Esophagus squamous epithelium (tissue), 5 donors: ENCODE measurements at places on chromosomes 5 and 9.
A peak's percentile ranks its signal among the peaks of the same experiment; 100 is the strongest.

DNA sequence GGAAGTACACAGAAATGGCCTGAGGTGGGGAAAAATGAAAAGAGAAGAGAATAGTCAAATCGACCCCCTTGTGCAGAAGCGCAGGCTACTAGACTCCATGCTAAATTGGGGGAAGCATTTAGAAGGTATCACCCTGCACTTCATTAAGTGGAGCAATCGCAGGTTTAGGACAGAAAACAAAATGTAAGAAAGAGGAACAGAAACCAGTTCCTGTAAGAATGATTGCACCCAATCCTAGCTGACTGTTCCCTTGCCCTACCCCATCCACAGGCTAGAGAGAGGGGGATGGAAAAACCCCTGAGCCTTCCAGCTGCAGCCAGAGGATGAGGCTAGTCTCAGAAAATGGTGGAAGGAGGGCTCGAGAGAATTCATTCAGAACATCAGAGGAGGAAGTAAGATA, 23.9 kb upstream of the PPP1R2B start:
- DNase-seq, result no peak

- DNase-seq, result no peak
These were observed 15.1 kb downstream of the ROPN1L start for GRCh38 chr5:10456583-10457420.

GRCh38 chr9:112184946-112185345, 9.8 kb upstream of the SUSD1 start:
- no peak for DNase-seq

- DNase-seq, result no peak
These were observed 17.4 kb upstream of the TNFAIP8 start for GRCh38 chr5:119338326-119338946.

DNA sequence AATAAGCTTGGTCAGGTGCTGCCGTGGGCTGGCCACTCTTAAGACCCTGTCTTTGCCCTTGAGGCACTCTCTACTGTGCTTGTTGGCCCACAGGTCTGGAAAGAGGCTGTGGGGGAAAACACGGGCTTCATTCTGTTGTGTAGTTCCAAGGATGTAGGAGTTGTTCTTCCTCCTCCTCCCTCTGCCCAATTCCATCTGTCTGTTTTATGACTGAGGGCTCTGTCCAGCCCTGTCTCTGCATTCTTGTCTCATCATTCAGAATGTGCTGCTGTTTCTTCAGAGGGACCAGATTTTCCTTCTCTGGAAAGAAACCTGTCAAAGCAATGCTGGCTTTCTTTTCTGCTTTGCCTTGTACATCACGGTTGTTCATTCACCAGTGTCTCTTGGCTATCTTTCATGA, 84.1 kb downstream of the MAP1B start:
- DNase-seq, result no peak

DNA sequence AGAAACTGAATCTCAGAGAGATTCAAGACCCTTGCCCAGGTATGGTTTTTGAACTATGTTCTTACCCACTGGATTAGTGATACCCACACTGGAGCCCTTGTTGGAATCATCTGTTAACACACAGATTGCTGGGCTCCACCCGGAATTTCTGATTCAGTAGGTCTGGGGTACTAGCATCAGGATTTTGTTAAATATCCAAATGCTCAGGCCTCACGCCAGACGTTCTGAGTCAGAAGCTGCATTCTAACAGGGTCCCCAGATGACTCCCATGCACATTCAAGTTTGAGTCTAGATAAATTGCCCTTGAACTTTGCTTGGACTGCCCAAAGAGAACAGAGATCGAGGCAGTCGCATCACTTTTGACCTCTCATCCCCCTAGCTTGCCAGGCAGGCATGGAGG, 182.0 kb upstream of the WWC1 start:
- DNase-seq, result no peak

GRCh38 chr9:14180093-14180959, 133.6 kb downstream of the NFIB start:
- DNase-seq, result no peak

GRCh38 chr5:177186645-177187044, 53.1 kb downstream of the NSD1 start:
- no peak for DNase-seq

DNA sequence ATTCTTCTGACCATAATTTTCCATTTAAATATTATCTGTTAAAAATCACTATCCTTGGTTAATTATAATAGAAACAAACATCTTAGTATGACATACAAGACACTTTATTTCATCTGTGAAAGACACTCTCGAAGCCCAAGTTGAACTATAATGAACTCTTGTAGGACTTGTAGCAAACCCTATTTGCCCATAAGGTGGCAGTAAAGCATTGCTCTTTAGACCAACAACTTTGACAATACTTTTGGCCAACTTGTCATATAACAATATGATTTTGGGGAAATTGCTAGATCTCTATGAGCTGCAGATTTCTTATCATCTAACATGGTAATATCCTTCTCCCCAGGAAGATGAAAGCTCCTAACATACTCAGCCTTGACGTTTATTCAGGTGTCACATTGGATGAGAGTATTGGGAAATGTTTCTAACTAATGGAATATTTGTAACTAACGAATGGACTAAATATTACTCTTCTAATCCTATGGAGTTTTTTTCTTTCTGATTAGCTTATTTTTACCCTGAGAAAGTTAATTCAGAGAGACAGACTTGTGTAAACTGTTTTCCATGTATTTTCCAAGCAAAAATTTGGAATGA, 11.0 kb downstream of the SPINK14 start:
- no peak for DNase-seq

DNA sequence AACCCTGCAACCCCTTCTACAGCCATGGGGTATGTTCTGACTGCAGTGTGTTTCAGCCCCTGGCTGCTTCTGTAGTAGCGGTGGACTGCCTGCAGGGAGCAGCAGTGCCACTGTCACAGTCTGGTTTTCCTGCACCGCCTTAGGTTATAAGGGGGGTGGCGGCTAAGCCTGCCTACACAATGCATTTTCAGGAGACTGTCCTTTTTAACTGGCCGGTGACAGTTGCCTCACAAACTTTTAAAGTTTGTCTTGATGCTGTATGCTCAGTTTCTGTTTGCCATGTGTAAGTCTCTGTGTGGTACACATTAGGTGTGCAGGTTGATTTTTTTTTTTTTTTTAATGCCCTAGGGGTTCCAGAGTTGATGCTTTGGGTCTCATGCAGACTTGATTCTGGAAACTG, 53.0 kb downstream of the NUP214 start:
- peak; percentile 7 for DNase-seq

- no peak for DNase-seq
These were observed 624.4 kb upstream of the C9orf72 start for GRCh38 chr9:28197653-28198052.

DNA sequence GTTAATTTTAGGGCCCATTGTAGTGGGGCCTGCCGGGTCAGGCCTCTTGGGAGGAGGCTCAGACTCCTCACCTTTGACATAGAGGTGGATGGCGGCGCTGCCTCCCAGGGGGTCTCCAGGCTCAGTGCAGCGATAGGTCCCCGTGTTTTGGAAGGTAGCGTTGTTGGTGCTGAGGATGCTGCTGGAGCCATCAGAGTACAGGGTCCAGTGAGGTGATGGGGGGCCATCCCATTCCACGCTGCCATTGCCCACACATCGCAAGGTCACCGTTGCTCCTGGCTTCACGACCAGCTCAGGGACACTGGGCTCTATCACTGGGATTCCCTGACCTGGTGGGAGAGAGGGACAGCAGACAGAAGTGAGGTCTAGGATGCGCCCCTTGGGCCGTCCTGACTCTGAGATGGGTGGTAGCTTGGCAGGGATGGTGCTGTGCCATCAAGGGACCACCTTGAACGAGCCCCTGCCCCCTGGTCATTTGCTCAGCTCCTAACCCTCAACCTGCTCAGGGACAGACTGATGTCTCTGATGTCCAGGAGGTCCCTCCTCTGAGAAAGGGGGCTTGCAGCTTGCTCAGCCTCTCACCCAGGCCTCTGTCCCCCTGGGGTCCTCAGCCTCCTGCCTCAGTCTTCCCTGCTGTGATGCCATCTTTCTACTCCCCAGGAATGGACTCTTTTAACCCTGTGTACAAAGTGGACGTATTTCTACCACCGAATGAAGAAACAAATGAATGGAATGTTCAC, 5.5 kb downstream of the CSF1R start:
- no peak for DNase-seq

- no peak for DNase-seq
These were observed 165.8 kb upstream of the CDH6 start for GRCh38 chr5:31027721-31028120.

DNA sequence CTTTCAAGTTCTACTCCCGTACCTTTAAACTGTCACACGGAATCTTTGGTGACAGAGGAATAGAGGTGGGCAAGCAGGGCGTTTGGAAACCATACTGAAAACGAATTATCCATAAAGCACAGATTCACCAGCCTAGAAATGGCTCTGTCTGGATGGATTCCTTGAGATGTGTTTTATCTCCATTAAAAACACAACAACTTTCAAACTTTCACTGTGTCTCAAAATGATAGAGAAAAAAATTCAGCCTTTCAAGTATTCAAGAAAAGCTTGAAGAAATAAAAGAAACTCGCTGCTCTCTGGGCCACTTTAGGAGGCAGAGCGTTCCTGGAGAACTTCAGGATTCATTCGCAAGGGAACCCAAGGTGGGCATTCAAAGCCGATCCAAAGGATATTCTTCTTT, 589 bp upstream of the THBS4 start:
- DNase-seq, result no peak

DNA sequence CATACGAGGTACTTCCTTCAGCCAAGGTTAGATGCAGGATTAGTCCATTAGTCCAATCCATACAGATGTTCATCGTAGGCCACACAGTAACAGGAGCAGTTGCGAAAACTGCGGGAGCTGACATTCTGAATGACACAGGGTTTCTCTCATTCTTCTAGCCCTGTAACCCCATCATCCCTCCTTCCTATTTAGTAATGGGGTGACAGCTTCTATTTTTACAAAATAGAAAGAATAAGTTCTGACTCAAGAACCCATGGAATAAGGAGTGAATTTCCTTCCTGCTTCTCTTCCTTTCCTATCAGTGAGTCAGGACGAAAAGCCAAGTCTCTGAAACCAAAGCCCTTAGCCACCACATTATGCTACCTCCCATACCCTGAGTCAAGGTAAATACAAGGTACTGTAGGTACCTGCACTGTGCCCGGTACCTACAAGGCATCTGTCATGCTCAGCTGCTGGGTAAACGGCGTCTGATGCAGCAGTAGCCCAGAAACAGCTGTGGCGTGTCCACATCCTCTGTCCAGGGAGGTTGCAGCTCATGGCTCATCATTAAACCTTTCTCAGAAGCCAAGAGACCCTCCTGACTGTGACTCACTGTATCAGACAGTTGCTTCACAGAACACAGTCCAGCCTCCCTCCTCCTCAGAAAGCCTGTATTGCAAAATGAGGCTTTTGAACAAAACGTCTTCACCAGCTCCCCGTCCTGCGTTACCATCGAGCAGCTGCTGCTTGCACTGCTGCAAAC, 84.2 kb downstream of the ESM1 start:
- no peak for DNase-seq

- DNase-seq, result no peak
These were observed 14.2 kb upstream of the CCDC180 start for GRCh38 chr9:97293207-97293721.

DNA sequence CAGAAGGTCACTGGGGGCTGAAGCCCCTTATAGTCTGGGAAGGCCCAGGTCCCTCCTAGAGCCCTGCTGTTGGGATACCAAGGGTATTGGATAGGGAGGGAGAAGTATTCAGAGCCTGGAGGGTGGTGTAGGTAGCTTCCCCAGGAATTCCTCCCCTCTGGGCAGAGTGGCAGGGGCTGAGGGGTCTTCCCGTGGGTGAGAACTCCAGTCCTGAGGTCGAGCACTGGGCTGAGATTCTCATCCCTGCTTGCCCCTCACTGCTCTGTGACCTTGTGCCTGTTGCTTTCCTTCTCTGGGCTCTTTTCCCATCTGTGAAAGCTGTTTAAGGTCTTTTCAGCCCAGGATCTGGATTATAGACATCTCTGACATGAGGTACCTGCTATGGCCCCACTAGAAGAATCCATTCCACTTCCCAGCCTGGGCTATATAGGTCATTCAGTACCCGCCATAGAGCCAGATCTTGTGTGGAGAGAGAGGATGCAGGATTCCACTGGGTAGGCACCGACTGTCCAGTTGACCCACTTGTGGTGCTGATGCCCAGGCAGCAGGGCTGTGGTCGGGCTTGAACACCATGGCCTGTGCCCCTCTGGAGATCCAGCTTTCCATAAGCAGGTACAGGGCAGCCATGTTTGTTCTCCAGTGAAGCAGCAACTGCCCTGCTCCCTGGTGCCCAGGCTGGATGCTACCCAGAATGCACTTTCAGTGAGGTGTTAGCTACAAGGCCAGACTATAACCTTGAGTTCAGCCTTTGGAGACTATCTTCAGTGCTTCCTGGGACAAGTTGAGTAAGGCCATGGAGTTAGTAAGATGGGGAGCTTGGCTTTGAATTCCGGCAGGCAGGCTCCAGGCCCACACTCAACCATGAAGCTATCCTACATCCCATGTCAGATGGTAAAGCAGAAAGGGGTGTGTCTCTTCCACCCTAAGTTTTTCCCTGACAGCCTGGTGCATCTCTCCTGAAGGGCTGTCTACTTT, 60.1 kb downstream of the AMBP start:
- DNase-seq, result no peak

DNA sequence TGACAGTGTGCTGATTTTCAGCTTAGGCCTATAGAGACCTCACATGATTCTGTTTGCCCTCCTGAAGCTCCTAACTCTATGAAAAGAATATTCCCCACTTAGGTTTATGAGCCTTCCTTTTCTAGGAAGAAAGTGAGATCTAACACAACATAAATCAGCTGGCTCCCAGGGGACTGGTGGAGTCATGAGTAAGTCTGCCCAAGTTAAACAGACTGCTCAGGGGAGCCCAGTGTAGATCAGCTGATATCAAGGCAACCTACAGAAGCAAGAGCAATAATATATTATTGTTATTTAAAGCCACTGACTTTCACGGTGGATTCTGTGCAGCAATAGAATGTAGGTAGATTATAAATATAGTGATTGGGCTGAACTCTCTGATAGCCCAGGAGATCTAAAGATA, 1978.6 kb upstream of the CDH6 start:
- DNase-seq, result no peak

DNA sequence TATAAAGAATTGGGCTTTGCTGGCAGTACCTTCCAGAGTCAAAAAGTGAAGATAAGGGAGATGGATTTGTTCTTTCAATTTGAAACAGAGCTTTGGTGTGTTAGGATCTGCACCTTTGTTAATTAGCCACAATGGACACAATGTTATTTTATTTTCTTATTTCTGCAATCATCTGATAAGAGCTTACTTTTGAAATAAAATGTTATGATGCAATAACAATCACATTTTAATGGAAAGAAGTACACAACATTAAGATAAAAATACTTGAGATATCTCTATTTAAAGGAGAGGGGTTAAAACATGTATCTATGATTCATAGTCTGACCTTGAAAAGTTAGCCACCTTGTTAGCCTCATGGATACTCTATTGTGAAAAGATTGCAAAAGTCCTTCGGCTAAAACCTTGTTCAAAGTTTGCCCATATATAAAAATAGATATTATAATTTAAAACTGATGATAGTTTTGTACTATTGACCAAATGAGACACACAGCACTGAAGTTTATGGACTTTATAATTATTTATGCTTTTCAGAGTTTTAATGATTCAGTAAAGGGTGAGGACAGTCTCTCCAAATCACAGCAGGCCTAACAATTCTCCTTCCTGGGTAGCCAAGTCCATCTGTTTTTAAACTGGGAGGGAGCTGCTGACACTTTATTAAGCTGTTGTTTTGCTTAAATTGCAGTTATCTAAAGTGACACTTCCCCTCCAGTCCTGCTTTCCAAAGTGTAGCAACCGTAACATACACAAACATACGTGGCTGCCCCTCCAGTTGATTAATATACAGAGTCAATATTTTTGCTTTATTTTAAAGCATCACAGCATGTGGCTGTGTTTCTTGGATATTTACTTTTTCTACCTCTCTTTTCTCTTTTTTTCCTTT, 47.6 kb upstream of the DAP start:
- no peak for DNase-seq

- no peak for DNase-seq
These were observed at the start of gene FSTL4 for GRCh38 chr5:133612249-133612860. TSS of gene FSTL4 (minus strand) at chr5:133612541.
